SK-N-MC (cell line): ENCODE measurements at places on chromosomes 4 and X.

DNA sequence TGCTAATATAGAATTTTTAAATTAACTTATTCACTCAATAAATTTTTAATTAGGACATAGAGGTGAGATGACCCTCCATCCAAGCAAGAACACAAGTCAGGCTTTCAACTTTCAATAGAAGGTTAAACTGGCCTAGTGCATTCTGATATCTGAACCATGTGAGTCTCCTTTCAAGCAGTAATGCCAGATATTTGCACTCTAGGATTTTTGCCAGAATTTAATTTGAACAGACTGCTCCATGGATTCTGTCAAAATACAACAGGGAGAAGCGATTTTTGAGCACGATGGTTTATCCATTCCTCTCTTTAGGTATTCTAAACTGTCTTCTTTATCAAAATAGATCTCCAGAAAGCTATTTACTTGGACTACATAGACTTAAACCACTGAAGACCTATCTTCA lies 72.0 kb upstream of the DCLK2 start:
- no peak for DNase-seq

DNA sequence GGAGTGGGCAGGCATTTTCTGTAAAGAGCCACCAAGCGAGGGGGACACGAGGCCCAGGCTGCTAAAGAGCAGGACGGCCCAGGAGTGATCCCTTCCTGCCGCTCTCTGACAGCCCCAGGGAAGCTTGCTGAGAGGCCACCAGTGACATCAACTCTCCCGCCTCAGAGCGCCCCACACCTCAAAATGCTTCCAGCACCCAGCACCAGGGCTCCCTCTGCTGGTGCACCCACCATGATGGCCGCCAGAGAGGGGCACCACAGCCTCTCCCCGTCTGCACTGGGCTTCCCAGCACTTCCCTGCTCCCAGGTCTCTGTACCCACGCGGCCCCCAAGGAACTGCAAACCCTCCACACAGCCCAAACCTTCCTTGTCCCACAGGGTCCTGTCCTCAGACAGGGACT lies 40.4 kb downstream of the GAK start:
- DNase-seq = no peak

- DNase-seq = no peak
Measured at GRCh38 chr4:115279330-115279729, 165.9 kb upstream of the NDST4 start.

- no peak for DNase-seq
Measured at GRCh38 chrX:41350976-41351569, 17.1 kb downstream of the DDX3X start.

DNA sequence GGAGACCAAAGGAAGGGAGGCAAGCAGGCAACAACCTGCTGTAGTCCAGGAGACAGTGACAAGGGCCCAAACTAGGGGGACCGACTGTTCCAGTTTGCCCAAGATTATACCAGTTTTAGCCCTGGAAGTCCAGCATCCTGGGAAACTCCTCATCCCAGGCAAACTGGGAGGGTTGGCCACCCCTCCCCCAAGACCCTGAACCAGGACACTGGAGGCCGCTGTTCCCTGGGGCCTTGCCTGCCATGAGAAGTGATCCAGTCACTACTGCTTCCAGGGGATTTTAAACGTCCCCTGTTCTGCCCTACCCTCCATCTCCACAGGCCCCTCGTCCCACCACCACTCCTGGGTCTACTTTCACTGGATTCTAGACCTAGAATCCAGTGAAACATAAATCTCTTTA lies 4.3 kb upstream of the DGAT2L6 start:
- DNase-seq = no peak
